ENCODE measurements at places on chromosomes 5 and 9. TPM values are rescaled to one million over a fixed set of nuclear protein-coding genes. Genes with fewer than 3 reads are reported as not detected.
A peak's percentile ranks its signal among the peaks of the same experiment; 100 is the strongest.

The ZDHHC11 gene
- 10.3 TPM for total RNA-seq

The MEIKIN gene
- total RNA-seq, result not detected

The UBE2QL1 gene
- total RNA-seq, result 32.0 TPM

The SLC45A2 gene
- total RNA-seq, result 0.30 TPM

DNA sequence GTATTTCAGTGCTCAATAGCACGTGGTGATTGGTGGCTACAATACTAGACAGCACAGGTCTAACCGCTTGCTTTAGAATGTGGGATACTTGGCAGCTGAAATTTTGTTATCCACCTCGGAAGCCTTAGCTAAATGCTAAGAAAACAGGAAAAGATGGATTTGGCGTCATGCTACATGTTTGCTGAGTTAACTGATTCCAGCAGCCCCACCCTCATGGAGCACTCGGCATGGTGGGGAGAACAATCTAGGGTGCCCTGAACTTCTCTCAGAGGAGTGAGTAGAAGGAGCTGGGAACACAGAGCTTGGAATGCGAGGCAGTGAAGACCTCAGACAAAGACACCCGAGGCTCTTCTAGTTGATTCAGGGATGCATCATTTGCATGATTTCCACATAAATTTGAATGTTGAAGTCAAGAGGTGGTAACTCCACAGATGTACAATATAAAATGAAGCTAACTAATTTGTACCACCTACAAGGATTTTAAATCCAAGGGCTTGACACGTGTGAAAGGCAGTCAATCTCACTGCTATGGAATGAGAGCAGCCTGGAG is 145.1 kb upstream of the FSTL4 start:
- peaks cover 6% of the 10 kb centered on the region for H3K27me3 ChIP-seq
- no peak for DNase-seq
- H3K4me1 ChIP-seq, result no peaks in the 10 kb centered on the region
- H3K36me3 ChIP-seq, result no peaks in the 10 kb centered on the region

DNA sequence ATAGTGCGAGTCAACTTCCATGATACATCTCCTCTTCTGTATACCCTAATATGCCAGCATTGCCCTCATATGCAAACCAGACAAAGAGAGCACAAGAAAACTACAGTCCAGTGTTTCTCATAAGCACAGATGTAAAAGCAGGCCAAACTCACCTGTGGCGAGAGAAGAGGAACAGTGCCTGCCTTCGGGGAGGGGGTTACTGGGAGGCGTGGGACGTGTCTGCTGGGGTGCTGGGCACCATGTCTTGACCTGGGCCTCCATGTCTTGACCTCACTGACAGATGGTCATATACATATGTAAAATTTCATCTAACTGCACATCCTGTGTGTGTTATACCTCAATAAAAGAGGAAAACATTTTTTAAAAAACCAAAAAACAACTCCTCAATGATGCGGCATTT is 159.3 kb upstream of the PPP1R26 start:
- H3K4me3 ChIP-seq, result no peak overlapping the region
- H3K4me1 ChIP-seq, result no peaks in the 10 kb centered on the region
- H3K27me3 ChIP-seq, result peaks cover 10% of the 10 kb centered on the region
- no peak overlapping the region for H3K27ac ChIP-seq
- DNase-seq, result no peak
- no peaks in the 10 kb centered on the region for H3K36me3 ChIP-seq

GRCh38 chr5:65766175-65766574 is 44.2 kb downstream of the NLN start:
- no peaks in the 10 kb centered on the region for H3K27me3 ChIP-seq
- no peaks in the 10 kb centered on the region for H3K36me3 ChIP-seq
- no peak for DNase-seq
- H3K4me1 ChIP-seq, result peaks cover 2% of the 10 kb centered on the region
- H3K27ac ChIP-seq, result no peak overlapping the region

GRCh38 chr5:115460472-115460871 is 84.1 kb downstream of the FEM1C start:
- H3K36me3 ChIP-seq, result no peaks in the 10 kb centered on the region
- DNase-seq, result peak; percentile 80
- H3K4me3 ChIP-seq, result no peak overlapping the region
- H3K27ac ChIP-seq, result peak overlapping the region; percentile 69
- H3K4me1 ChIP-seq, result no peaks in the 10 kb centered on the region

GRCh38 chr9:134919303-134919702 is 1.6 kb upstream of the FCN1 start:
- peaks cover 40% of the 10 kb centered on the region for H3K4me1 ChIP-seq
- DNase-seq, result no peak
- H3K4me3 ChIP-seq, result no peak overlapping the region
- no peaks in the 10 kb centered on the region for H3K27me3 ChIP-seq
- H3K27ac ChIP-seq, result no peak overlapping the region

DNA sequence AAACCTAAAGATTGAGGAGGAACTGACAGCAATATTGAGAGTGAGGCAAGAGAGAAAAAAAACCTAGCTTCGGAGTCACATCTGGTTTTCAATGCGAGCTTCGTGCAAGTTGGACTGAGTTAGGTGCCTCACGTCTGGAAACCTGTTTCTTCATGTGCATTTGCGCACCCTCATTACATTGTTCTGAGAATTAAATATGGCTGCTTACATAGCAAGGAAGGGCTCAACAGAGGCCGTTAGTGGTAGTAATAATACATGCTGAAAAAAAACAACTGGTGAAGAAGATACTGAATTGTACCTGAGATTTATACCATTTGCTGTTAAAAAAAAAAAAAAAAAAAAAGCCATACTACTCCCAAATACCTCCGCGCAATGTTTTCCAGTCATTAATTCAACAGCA is 18.6 kb downstream of the DNAJA1 start:
- peak overlapping the region; percentile 64 for H3K4me3 ChIP-seq
- peak overlapping the region; percentile 88 for H3K27ac ChIP-seq
- no peaks in the 10 kb centered on the region for H3K4me1 ChIP-seq

DNA sequence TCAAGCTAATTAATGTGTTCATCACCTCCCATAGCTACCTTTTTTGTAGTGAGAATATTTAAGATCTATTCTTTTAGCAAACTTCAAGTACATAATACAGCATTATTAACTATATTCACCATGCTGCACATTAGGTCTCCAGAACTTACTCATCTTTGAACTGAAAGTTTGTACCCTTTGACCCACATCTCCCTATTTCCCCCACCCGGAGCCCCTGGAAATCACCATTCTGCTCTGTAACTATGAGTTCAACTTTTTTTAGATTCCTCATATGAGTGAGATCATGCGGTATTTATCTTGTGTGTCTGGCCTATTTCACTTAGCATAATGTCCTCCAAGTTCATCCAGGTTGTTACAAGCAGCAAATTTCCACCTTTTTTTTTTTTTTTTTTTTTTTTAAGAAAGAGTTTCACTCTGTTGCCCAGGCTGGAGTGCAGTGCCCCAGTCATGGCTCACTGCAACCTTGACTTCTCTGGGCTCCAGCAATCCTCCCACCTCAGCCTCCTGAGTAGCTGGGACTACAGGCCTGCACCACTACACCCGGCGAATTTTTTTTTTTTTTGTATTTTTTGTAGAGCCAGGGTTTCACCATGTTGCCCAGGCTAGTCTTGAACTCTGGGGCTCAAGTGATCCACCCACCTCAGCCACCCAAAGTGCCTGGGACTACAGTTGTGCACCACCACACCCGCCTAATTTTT is 100.4 kb upstream of the SAP30L start:
- no peak for DNase-seq
- H3K36me3 ChIP-seq, result no peaks in the 10 kb centered on the region
- H3K27ac ChIP-seq, result no peak overlapping the region
- no peaks in the 10 kb centered on the region for H3K27me3 ChIP-seq
- no peak overlapping the region for H3K4me3 ChIP-seq

DNA sequence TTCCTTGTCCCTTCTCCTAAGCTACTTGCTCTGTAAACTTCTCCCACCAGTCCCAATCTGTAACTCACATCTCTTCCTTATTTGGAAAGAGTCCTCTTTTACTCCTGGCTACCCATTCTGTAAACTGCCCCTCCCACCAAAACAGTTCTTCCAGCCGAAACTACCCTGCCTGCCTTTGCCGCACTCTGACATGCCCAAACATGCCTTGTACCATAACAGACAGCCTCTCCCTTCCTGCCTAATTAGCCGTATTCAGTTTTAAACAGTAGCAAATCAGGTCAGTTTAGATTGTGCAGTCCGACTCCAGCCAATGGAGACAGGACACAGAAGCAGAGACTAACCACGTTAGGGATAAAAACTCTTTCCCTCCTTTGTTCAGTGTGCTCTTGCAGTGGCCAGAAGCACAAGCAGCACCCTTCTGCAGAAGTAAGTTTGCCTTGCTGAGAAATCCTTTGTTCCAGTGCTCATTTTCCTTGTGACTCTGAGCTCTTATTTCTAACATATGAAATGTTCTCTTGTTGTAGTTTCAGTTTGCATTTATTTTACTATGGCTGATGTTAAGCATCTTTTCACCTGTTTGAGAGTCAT is 5.4 kb upstream of the GLT6D1 start:
- no peaks in the 10 kb centered on the region for H3K36me3 ChIP-seq
- no peak overlapping the region for H3K27ac ChIP-seq

GRCh38 chr5:95086927-95087815 is 197.7 kb downstream of the MCTP1 start:
- DNase-seq, result peak; percentile 18
- H3K36me3 ChIP-seq, result no peaks in the 10 kb centered on the region
- peaks cover 3% of the 10 kb centered on the region for H3K4me1 ChIP-seq
- H3K27ac ChIP-seq, result peak overlapping the region; percentile 17
- no peak overlapping the region for H3K4me3 ChIP-seq
- H3K27me3 ChIP-seq, result no peaks in the 10 kb centered on the region
